Activated CD8-positive, alpha-beta memory T cell treated with anti-CD3 and anti-CD28 coated beads for 48 hours (primary cell): ENCODE measurements at places on chromosomes 11 and 22.
A peak's percentile ranks its signal among the peaks of the same experiment; 100 is the strongest.

- no peak for DNase-seq
Measured at GRCh38 chr11:56750190-56750589, 1.7 kb upstream of the OR9G4 start.

GRCh38 chr22:22710719-22711531 is 66.5 kb downstream of the GGTLC2 start:
- DNase-seq, result peak; percentile 78

- DNase-seq, result no peak
Measured at GRCh38 chr11:33701302-33702230, 940 bp upstream of the C11orf91 start.

GRCh38 chr22:27170491-27170890 is 513.1 kb downstream of the MIAT start:
- DNase-seq, result no peak

GRCh38 chr11:36412781-36413383 is 97.2 kb downstream of the TRAF6 start:
- no peak for DNase-seq

- no peak for DNase-seq
Measured at GRCh38 chr11:63573881-63574855, 11.0 kb upstream of the PLAAT2 start.

DNA sequence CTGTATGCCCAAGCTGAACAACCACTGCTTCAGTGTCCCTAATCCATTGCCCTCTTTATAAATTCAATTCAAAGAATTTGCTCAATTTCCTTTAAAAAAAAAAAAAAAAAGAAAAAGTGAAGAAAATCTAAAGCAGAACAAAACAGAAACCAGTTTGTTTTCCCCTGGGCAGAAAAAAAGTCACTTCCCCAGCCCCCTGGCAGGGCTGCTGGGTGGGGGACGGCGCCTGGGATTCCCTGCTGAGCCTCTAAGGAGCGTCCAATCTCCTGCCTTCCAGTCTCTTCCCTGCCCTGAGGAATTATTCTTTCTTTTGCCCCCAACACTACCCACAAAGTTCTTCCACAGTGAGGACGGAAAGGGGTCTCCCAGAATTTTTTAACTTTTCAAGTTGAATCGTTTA is 23.9 kb downstream of the DKK3 start:
- no peak for DNase-seq

- DNase-seq, result no peak
Measured at GRCh38 chr11:2088746-2089535, 50.2 kb downstream of the IGF2 start.

DNA sequence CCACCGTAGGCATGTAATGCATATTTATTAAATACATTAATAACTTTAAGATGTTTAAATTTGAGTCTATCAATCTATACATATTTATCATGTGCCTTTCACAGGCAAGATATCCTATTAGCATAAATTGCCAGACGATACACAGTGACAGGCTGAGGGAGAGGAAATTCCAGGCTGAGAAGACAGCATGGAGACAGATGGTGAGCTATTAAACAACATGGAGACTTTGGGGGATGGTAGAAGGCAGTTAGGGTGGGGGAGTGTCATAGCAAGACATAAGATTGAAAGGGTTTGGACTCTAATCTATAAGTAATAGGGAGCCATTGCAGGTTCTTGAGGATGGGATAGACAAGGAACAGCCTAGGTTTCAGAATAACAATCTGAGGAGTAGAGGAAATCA is 138.5 kb downstream of the NXPE2 start:
- DNase-seq, result no peak

- no peak for DNase-seq
Measured at GRCh38 chr11:103871923-103872551, 164.4 kb upstream of the DDI1 start.

DNA sequence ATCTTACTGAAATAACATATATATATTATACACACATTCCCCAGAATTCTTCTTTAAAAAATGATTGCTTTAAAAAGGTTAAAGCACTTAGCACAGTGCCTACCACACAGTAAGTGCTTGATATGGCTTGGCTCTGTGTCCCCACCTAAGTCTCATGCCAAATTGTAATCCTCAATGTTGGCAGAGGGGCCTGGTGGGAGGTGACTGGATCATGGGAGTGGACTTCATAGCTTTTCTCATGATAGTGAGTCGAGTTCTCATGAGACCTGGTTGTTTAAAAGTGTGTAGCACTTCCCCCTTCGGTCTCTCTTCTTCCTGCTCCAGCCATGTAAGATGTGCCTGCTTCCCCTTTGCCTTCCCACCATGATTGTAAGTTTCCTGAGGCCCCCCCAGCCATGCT is 6.2 kb downstream of the CRYAB start:
- DNase-seq, result no peak

DNA sequence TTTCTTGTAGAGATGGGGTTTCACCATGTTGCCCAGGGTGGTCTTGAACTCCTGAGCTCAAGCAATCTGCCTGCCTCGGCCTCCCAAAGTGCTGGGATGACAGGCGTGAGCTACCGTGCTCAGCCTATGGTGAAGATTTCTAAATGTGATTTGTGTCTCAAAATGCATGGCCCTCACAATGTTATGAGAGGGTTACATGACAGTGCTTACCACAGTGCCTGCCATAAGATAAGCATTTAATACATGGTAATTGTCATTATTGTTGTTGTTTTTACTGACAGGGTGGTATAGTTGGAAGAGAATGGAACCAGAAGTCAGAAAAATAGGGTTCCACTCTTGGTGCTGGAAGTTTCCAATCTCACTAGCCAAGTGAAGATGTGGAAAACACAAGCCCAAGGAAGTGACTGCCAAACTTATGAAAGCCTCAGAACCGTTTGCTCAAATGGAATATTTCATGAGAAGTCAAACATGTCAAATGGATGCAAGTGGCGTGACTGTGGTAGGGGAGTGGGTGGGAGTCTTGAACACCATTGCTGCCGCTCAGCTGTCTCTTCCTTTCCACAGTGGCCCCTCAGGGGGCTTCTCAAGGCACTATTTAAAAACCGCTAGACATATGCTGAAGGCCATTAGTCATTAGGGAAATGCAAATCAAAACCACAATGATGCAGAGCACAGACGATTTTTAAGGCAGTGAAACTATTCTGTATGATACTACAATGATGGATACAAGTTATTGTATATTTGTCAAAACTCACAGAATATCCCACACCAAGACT is 29.1 kb upstream of the LMO2 start:
- DNase-seq, result no peak

- no peak for DNase-seq
Measured at GRCh38 chr11:84056653-84057376, 770.6 kb upstream of the CCDC90B start.

GRCh38 chr22:24803064-24803542 is 2.9 kb upstream of the SGSM1 start:
- peak; percentile 31 for DNase-seq

GRCh38 chr22:28142361-28142961 is 223.4 kb upstream of the PITPNB start:
- no peak for DNase-seq

DNA sequence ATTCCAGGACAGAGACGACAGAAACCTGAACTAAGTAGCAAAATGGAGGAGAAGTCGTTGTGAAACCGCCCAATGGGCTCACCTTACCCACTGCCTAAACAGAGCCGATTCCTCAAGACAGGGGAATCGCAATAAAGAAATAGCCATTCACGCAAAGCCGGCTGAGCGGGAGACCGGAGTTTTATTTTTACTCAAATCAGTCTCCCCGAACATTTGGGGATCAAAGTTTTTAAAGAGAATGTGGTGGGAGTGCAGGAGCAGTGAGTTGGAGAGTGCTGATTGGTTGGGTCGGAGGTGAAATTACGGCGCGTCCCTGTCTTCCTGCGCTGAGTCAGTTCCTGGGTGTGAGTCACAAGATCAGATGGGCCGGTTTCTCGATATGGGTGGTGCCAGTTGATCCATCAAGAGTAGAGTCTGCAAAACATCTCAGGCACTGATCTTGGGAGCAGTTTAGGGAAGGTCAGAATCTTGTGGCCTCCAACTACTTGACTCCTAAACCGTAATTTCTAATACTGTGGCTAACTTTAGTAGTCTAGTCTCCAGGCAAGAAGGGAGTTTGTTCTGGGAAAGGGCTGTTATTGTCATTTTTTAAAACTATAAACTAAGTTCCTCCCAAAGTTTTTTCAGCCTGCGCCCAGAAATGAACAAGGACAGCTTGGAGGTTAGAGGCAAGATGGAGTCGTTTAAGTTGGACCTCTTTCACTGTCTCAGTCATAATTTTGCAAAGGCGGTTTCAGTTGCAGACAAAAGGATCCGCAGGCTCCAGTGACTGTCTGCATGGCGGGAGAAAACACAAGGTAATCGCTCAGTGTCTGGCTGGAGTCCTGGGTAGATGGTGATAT is 34.1 kb downstream of the OR4D9 start:
- no peak for DNase-seq

- no peak for DNase-seq
Measured at GRCh38 chr11:83282084-83282716, 4.0 kb downstream of the CCDC90B start.

GRCh38 chr11:105219269-105219668 is 79.7 kb upstream of the CARD18 start:
- DNase-seq, result no peak

DNA sequence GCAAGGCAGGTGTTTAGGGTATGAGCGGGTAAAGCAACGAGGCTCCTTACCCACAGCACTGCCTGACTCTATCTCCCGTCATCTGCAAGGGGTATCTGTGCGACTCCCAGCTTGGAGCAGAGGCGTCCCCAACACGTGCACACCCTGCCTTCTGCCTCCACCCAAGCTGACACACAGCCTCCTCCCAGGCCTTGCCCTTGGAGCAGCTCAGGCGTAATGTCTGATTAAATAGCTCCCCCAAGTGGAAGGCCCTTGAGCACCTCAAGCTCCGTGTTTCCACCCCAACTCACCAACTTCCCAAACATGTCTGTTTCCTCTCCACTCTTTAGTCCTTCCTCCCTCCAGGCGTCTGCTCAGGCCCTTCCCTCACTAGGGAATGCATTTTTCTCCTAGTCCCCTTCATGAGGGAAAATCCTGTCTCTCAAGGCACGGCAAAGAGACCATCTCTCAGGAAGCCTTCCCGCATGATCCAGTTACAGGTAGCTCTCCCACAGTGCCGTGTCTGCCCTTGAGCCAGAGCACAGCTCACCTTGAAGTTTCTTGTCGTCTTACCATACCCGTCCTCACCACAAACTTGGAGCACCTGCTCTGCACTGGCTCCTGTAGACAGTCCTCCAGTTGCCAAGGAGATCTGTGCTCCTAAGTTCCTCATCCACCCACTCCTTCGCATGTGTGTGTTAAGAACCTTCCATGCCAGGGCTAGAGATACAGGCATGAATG is 15.8 kb downstream of the CYB5R2 start:
- DNase-seq, result no peak

- no peak for DNase-seq
Measured at GRCh38 chr11:122337241-122337640, 221.2 kb upstream of the BLID start.

- DNase-seq, result no peak
Measured at GRCh38 chr11:39247570-39248137, 2211.8 kb downstream of the LRRC4C start.

DNA sequence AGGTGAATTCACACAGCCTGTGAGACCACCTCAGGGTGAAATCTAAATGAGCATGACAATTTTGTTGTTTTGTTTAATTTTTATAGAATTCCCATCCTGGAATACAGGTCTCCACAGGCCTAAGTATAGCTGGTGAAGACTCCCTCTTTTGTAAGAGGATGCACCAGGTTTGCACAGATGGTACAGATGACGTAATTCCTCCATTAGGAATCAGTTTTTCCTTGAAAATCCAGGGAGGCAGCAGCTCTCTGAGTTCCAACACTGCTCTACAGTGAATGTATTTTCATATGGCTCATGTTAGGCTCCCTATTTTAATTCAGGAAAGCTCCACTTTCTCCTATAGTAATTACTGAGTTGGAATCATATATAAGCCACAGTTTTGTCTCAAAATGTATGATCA is 47.2 kb downstream of the USP28 start:
- no peak for DNase-seq

- DNase-seq, result no peak
Measured at GRCh38 chr11:24543771-24544170, 46.9 kb downstream of the LUZP2 start.

GRCh38 chr11:128840783-128841182 is 26.3 kb downstream of the KCNJ1 start:
- DNase-seq, result no peak

GRCh38 chr11:96303980-96304379 is 39.0 kb downstream of the MAML2 start:
- DNase-seq, result no peak

GRCh38 chr22:39486951-39487825 is 14.9 kb upstream of the MIEF1 start:
- DNase-seq, result no peak

DNA sequence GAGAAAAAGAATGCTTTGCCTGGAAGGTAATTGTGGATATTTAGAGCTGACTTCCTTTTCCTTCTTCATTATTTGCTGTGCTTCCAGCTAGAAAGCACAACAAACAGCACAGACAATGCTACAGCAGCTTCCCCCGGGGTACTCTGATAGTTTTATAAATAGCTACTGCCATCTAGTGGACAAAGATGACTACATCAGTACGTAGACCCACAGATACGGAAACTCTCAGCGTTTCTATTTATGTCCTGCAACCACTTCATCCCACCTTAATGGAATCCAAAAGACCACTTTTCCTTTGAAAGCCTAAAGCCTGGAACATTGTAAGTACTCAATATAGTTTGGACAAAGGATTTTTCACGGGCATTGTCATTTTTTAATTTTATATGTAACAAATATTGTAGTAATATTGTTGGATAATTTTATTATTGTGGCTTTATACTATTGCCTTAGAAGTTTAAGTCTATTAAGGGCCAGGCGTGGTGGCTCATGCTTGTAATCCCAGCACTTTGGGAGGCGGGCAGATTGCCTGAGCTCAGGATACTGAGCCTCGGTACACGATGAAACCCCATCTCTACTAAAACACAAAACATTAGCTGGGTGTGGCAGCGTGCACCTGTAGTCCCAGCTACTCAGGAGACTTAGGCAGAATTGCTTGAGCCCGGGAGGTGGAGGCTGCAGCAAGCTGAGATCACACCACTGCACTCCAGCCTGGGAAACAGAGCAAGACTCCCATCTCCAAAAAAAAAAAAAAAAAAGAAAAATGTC is 7.5 kb downstream of the HSPA8 start:
- no peak for DNase-seq

GRCh38 chr22:36610056-36610455 is 81.1 kb upstream of the EIF3D start:
- no peak for DNase-seq

DNA sequence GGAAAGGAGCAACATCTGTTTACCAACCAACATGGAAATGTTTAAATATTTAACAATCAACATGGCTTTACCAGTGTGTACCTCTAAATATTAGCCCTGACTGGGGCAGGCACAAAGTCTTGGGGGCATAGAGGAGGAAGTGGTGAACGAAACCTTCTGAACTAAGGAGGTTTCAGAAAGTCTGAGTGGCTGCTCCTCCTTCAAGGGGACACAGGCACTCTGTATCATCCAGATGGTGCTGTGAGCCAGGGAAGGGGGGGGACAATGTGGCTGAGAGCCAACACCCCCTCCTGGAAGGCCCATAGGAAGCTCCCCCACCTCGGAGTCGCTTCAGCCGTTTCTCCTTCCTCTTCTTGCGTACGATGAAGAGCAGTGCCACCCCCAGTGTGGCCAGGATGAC is 107.7 kb downstream of the CEP164 start:
- DNase-seq, result no peak

GRCh38 chr22:46740910-46741780 is 3.1 kb upstream of the CERK start:
- DNase-seq, result no peak
